Natural killer cell treated with Interleukin-12 subunit alpha and Interleukin-12 subunit beta and Interleukin-15 and Interleukin-18, amount 100 ng/mL, for 72 hours (primary cell): ENCODE measurements at places on chromosomes 7 and 10.

GRCh38 chr10:98427011-98427515 lies 12.1 kb upstream of the PYROXD2 start:
- DNase-seq: no peak

GRCh38 chr7:150382844-150383225 lies 3.7 kb downstream of the ZNF775 start:
- DNase-seq: no peak

DNA sequence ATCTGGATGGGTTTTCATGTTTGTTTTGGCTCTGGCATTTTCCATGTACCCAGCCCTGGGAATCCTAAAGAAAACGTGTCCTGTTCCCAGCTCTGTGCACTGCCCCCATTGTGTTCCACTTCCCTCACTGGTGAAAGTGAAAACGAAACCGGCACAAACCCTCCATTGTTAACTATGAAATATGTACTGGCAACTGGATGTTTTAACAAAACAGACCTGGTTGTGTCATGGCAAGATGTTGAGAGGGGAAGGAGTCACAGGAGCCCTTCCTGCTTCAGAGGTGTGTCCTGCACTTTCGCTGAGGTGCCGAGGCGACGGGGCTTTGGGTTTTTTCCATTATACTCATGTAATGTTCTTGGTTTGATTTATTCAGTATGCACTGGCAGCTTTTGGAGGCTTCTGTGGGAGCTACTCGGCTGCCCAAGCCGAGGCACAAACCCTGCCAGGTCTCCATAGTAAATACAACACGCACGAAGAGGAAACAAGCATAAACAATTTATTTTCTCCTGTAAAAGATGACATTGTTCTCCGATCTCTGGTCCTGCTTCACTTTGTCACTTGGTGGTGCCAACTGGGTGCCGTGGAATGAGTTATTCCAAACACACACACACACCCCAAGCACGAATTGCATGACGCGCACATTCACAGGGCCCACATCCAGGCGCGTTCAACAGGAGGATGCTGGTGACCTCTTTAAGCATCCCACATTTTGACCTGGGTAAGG lies 118.2 kb downstream of the CDK6 start:
- peak; percentile 78 for DNase-seq

- DNase-seq: no peak
Measured at GRCh38 chr7:552868-553635, 33.4 kb upstream of the PDGFA start.

DNA sequence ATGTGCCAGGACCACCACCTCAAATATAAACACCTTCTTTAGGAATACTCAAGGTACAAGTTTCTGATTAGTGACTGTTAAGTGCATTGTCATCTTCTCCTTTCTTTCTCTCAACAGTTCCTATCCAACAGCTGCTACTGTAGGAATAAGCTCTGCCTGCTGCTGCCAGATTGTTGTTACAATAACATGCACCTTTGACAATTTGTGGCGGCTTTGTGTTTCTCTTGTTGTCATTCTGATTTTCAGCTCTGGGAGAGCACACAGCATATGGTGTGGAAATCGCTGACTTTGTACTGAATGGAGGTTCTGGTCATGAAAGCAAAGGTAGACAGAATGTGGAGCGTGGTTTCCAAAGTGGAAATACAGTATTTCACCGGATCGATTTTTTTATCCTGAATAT lies 182.8 kb downstream of the SEC23IP start:
- DNase-seq: no peak

DNA sequence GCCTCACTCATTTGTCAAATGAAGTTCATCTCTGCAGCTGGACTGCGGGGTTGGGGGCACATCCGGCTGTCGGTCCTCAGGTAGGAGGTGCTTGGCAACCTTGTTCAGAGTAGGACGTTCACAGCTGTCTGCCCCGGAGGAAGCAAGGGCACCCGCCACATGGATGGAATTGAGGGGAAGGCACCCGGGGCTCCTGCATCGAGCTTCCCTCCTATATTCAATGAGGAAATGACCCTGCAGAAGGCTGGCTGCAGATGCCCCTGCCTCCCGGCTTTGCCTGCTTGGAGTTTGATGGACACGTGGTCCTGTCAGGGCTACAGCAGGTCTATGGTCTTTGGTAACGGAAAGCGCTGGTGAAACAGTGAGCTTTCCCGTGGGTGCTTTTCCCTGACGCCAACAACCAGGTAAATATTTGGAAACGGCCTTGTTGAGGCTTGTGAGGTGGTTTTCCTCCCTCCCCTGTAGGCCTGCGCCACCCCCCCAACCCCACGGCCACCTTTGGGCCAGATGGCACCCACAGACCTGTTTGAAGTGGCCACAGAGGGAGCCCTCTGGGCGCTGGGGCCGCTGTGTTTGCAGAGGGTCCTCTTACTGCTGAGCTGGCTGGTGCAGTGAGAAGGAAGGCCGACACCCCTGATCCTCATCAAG lies 32.9 kb downstream of the HTRA1 start:
- DNase-seq: no peak

DNA sequence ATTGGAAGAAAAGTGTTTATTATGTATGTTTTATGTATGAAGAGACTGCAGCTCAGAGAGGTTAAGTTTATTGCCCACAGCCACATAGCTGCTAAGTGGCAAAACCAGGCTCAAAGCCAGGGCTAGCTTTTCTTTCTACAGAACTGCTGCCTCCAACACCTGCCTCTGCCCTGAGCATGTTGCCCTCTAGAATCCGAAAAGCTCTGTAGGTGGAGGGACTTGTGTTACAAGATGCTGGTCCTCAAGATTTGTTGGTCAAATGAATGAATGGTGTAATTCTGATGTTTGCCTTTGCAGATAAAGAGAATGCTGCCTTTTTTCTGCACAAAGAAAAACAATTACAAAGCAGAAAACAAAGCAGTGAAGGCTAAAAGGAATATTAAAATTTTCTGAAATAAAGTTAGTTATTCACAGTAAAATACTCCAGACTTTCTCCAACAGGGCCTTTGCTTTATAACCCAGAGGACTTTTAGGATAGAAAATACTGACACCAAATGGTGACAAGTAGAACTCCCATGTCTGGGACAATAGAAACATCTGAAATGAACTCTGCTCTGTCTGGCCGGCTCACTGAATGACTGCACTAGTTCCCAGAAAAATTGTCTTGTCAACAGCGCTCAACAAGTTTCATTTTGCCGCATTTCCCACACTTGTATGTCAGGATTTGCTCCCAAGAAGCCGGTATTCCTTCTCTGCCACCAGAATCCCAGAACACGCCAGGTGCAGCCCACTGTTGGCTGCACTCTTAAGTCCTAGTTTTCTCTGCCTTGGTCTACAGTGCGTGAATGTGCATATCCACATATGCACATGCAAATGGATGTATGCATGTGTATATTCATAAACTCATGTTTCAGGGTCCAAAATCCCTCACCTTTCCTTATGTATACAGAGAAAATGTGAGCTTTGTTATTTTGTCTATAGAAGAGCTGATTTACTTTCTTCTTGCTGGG lies 11.0 kb upstream of the DNTT start:
- DNase-seq: no peak

GRCh38 chr7:128178611-128179010 lies 62.5 kb upstream of the LEP start:
- DNase-seq: no peak

- no peak for DNase-seq
Measured at GRCh38 chr7:15863951-15864625, 177.6 kb upstream of the MEOX2 start.

GRCh38 chr10:547591-548081 lies 141.8 kb downstream of the DIP2C start:
- no peak for DNase-seq

DNA sequence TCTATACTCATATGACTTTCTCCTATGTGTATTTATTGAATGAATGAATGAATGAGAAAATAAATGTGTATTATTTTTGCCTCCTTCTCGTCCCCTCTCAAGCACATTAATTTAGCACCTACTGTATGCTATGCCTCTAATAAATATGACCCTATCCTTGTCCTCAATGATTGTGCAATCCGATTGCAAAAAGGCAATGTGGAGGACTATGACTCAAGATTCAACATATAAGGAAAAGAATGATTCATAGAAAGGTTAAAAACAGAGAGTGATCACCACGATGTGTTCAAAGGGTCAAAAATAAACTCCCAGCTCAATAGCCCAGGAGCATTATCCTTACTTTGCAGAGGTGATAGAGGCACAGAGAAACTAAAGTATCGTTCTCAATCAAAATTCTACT lies 322.8 kb upstream of the SORCS1 start:
- DNase-seq: no peak

- no peak for DNase-seq
Measured at GRCh38 chr10:127996586-127996985, 89.7 kb downstream of the PTPRE start.

- DNase-seq: no peak
Measured at GRCh38 chr7:142248166-142249160, 9.4 kb downstream of the PRSS58 start.

GRCh38 chr10:109205929-109206585 lies 717.3 kb downstream of the XPNPEP1 start:
- no peak for DNase-seq

DNA sequence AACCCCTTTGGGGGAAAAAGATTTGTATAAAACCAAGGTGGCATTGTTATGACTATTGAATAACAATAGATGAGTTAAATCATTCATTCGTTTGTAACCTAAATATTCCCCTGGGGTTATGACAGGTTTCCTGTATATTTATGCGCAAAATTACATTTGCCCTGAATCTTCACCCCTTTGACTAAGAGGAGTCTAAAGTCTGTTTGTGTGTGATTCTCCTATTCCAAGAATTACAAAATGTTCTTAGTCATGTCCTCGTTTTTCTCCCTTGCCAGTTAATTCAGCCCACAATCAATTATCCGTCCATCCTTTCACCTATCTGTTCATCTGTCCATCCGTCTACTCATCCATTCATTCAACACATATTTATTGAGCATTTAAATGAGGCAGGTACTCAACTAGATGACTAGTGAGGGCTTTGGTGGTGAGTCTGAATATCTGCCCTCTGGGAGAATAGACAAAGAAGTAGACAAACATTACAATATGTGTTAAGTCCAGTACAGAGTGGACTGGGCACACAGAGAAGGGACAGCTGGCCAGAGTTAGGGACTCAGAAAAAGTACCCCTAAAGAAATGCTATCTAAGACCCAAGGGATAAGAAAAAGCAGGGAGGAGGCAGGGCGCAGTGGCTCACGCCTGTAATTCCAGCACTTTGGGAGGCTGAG lies 35.6 kb upstream of the TCF7L2 start:
- DNase-seq: no peak

DNA sequence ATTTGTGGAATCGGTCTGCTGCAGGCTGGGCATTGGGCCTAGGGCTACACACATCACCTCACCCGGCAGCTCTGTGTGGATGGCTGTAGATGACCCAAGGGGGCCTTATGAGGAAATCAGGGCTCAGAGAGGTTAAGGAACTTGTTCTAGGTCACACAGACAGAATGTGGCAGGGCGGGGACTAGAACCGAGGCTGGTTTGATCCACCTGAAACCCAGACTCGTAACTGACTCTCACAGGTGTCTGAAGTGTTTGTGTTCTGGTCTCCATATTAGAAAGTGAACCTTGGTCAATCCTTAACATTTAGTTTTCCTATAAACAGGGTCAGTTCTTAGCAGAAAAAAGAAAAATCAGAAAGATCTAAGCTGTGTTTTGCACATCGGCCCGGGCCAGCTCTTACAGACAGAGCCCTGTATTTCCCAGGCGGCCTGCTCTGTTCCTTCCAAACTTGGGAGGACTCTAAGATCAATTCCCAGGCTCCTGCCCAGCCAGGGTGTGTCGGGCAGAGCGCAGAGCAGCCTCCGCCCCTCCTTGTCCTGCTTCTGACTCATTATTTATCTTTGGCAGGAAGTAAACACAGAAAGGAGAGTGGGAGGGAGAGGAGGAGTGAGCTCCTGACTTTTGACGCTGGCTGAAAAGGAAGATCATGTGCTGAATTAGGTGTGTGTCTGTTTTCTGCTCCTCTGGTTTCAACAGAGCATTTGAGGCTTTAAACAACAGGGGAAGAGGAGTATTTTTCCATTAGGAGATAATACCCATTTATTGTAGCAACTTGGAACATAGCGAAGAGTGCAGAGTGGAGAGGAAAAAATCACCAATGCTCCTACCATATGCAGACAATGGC lies 74.1 kb downstream of the TACC2 start:
- no peak for DNase-seq

- DNase-seq: no peak
Measured at GRCh38 chr10:74328388-74328787, 177.4 kb downstream of the ADK start.

DNA sequence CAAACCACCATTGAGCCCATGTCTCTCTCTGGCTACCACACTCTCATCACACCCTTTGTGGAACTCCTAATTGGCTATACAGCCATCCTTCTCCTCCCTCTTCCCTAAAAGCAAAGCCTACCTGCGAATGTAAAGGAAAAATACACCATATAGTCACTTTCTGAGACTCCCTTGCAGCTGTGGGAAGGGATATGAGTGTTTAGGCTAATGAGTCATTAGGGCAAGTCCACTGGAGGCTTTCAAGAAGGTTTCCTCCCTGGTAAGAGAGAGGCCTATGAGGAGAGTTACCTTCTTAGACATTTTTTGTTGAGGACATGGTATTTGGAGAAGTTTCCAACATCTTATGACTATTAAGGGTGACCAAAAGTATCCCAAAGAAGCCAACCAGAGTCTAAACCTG lies 4.1 kb upstream of the TMEM243 start:
- no peak for DNase-seq

DNA sequence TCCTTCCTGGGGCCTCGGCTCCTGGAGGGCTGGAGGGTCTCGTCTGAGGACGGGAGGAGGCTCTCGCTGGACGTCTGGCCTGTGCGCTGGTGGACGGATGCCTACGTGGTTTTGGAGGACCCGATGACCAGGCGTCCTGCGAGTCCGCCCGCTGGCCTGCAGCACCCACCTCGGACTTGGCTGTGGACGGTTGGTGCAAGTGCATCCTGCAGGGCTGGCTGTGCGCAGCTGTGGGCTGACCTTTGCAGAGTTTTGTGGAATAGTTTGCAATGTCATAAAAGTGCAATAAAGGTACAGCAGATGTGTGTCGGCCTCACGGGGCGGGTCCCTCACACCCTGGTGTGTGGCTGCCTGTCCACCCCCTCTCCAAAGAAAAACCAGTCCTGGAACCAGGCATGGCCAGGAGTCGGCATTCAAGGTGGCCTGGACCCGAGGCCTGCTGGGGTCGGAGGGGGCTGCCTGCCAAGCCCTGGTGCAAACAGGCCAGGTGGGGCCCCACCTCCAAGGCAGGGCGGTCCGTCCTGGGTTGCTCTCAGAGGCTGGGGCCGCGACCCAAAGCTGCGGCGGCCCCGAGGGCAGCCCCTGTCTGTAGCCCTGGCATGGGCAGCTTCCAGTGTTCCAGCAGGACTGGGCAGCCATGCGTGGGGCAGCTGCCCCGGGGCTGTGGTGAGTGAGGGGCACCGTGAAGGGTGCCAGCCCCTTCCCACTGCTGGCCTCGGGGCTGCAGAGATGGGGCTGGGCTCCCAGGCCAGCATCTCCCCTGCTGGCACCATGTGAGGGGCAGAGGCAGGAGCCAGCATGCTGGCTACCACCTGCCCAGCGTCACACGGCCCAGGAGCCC lies 29.3 kb upstream of the FOXL3 start:
- DNase-seq: no peak

- DNase-seq: no peak
Measured at GRCh38 chr10:30763918-30764317, 134.4 kb upstream of the LYZL2 start.

DNA sequence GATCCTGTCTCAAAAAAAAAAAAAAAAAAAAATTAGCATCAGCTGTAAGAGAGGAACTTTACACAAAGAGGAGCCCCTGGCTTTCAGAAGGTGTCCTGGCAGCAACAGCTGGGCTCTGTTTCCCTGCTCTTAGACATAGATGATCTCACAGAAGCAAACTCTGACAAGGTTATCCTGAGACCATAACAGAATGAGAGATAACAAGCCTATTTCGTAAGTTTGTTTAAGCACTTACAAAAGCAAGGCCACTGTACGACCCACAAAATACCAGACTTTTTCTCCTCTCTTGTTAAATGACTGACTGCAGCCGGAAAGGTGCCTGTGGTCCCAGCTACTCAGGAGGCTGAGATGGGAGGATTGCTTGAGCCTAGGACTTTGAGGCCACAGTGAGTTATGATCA lies 33.3 kb upstream of the OTUD1 start:
- no peak for DNase-seq
